ENCODE measurements at places on chromosomes 6 and 20. TPM values are rescaled to one million over a fixed set of nuclear protein-coding genes. Genes with fewer than 3 reads are reported as not detected.

The SSTR4 gene
- total RNA-seq = not detected

DNA sequence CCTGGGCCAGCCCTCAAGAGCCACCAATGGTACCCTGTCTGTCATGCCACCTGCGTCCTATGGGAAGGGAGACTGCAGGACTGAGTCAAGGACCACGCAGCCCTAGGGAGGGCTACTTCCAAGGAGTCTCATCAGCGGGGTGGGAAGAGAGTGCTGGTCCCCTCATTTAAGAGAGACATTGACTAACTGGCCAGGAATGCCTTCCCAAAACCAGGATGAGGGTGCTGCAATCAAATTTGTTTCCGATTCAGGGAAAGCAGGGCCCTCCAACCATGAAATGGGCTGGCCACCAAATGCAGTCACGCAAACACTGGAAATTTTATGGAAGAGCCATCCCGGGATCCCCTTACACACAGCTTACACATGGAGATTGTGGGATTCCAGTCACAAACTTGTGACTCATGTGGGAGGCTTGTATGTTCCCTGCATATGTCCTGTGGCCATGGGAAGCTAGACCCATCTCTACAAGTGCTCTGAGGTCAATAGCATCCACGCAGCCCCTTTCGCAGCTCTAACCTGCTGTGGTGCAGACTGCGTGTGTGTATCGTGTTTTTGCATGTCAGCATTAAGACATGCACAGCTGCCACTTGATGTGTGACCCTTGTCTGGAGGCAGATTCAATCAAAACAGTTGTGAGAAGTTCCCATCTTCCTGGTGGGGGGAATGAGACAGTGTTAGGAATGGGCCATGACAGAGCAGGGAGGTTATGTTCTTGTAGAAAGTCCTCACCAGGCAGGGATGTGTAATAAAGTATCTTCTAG is 53.0 kb upstream of the CST7 start:
- no peak for DNase-seq

The MYBL2 gene
- total RNA-seq = 113 TPM

The ROMO1 gene
- 230 TPM for total RNA-seq

DNA sequence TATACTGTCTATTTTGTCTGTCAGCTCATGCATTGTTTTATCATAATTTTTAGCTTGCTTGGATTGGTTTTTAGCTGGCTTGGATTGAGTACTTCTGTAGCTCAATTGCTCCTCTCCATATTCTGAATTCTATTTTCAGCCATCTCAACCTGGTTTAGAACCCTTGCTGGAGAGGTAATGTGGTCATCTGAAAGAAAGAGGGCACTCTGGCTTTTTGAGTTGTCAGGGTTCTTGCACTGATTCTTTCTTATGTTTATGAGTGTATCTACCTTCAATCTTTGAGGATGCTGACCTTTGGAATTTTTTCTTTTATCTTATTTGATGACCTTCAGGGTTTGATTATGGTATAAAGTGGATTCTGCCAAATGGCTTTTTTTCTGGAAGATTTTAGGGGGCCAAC is 632.7 kb upstream of the ID4 start:
- no peak for DNase-seq

- no peak for DNase-seq
These were observed 60.6 kb downstream of the RIPOR3 start for GRCh38 chr20:50630578-50631263.

- no peak for DNase-seq
These were observed 171.0 kb downstream of the BCKDHB start for GRCh38 chr6:80277501-80277900.

DNA sequence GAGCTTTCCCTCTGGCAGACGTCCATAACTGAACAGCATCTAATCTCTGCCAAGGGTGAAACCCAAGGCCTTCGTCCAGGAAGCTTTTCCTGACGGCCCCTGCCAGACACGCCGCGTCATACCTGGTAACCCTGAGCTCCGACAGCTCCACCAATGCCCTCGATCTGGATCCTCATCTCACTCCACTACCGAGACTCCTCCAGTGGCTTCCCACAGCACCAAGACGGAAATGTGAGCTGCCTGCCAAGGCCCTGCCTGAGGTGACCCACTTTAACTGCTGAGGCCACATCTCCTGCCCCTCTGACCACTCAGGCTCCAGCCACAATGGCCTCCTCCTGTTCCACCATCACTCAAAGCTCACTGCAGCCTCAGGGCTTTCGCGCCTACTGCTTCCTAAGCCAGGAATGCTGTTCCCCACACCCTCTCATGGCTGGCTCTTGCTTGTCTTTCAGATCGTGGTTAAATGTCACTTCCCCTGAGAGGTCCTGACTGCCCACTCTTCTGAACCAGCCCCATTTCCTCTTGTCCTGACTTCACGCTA is 143.2 kb downstream of the PREX1 start:
- DNase-seq = no peak

DNA sequence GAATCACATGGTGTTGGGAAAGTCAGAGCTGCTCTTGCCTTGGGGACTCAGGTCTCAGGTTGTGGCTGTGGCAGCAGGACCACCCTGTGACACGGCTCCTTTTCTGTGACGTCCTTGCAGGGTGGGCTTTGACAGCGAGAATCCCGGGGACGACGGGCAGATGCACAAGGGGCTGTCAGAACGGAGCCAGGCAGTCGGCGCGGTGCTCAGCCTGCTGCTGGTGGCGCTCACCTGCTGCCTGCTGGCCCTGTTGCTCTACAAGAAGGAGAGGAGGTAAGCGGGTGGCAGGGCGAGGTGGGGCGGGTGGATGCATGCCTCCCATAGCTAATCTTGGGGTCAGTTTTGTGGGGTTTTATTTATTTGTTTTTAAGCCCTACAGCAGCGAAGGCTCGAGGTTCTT is 19.2 kb upstream of the SLC22A1 start:
- no peak for DNase-seq

The TNXB gene
- total RNA-seq = 10.6 TPM

DNA sequence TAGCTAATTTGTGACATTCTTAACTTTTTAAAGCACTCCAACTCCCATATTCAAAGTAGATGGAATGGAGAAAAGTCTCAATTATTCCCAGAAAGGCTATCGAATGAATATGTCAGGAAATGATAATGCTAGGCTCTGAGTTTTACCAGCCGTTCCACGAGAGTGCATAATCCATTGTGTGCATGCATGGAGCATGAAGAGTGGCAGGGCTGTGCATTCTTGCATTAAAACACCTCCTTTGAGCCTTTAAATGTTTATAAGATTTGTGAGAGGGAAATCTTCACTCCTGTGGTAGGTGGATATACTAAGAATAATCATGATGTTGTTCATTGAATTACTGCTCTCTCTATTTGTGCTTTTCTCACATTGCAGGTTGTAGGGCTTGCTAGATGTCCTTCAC is 178.3 kb downstream of the CARMIL1 start:
- DNase-seq = no peak

GRCh38 chr20:39289316-39289715 is 327.2 kb downstream of the DHX35 start:
- peak; percentile 13 for DNase-seq

DNA sequence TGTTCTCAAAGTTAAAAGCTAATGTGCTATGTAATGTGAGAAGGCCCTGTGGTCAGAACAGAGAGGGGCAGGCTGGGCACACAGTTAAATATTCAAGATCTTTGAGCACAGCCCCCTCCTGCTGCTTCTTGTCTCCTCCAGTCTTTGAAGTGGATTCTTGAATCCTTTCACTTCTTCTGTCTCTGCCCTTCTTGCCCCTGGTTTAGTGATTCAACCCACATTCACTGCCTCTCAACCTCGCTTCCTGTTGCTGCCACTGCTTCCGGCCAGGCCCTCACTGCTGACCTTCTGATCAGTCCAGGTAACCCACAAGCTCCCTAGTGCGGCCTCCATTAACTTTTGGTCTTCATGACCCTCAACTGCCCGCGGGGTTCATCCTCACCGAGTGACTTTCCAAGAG is 417.3 kb upstream of the NOX3 start:
- no peak for DNase-seq

- DNase-seq = peak; percentile 96
These were observed 5.1 kb upstream of the TCEA2 start for GRCh38 chr20:64057628-64058498.

The COL9A1 gene
- not detected for total RNA-seq

The CGA gene
- total RNA-seq = not detected

DNA sequence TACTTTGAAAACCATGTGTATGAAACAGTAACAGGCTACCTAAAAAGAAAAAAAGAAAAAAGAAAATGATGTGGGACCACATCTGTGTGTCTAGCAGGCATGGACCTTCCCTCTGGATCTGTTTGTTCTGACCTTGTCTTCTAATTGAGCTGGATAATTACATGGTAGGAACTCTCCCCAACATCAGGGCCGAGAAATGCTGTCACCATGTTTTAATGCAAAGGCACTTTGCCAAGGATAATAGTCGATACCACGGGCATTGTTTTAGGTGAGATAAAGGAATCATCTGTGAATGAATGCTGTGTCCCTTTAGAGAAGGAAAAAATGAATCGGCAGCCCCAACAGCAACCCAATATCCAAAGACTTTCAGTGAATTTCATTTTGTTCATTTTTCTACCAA is 149.1 kb downstream of the ZDHHC14 start:
- no peak for DNase-seq

DNA sequence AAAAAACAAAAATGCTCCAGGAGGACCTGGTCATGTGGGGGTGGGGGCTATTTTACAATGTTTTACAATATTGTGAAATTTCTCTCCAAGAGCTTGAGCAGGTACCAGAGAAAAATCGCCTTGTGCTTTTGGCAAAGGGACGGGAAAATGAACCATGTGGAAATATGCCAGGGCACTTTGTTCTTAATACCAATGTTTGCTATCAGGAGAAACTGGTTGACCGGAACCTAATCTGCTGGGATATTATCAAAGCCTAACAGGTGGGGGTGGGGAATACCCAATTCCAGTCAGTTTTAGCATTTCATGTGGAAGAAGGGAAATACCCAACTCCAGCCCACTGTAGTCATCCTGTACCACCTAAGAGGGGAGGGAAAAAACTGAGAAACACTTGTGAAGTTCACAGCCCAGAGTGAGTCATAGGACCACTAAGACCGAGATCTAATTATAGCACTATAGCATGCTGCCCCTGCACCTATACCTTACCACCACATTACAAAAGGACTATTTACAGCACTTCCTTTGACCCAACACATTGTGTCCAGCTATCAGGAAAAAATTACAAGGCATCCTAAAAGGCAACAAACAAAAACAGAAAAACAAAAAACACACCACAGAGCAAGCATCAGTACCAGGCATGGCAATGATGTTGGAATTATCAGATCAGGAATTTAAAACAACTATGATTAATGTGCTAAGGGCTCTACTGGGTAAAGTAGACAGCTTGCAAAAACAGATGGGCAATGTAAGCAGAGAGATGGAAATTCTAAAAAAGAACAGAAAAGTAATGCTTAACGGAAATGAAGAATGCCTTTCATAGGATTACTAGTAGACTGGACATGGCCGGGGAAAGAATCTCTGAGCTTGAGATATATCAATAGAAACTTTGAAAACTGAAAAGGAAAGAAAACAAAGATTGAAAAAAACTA is 84.1 kb upstream of the POPDC3 start:
- DNase-seq = no peak

GRCh38 chr6:43437700-43438099 is 10.4 kb downstream of the ABCC10 start:
- no peak for DNase-seq

DNA sequence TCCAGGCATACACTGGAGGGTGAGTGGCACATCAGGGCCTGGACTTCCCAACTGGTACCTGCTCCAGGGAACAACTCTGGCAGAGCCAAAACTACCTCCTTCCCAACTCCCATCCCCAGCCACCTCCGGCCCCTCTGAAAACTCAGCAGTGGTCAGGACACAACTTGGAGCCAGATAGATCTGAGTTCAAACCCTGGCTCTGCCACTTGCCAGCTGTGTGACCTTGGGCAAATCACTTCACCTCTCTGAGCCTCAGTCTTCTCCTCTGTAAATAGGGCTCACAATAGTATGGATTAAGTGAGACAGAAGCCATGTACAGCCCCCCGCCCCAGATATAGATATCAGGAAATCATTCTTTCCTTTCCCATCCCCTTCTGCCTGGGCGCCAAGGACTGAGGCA is 10.7 kb downstream of the AHCY start:
- no peak for DNase-seq

DNA sequence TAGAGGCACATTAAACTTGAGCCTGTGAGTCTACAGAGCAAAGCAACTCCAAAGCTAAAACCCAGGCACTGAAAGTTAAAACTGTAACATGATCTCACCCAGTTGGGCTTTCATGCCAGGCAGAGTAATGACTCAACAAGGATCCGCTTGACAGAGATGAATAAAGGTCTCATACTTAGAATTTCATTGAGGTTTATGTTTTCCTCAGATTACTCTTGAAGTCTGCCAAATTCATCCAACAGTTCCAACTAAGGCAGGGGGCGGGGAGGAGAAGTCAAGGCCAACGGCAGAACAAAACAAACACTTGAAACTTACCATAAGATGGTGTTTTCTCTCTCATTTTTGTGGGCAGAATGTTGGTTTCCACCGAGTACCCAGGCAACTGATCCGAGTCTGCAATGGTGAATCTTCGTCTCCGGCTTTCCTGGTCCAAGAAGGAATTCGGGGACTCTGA is 54.0 kb upstream of the IPCEF1 start:
- peak; percentile 42 for DNase-seq

- no peak for DNase-seq
These were observed 215.5 kb upstream of the SNX9 start for GRCh38 chr6:157607317-157608109.
